Motor neuron (in vitro differentiated cells): ENCODE measurements at places on chromosomes 11 and 22.

GRCh38 chr11:118080296-118080695 lies 3.4 kb downstream of the TMPRSS4 start:
- ATAC-seq, result no peak

DNA sequence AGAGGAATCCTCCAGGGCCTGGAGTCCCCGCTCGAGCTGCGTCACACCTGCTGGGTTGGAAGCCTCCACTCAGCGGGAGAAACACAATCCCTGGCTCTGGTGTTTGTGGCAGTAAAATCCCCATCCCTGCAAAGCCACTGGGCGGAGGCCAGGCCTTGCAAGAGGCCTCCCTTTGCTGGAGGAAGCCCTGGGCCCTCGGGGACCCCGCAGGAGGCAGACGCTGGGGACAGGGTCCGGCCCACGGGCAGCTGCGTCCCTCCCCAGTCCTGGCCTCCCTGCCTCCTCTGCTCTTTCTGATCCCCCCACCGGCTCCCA lies 194.7 kb downstream of the BRD1 start:
- no peak for ATAC-seq

- ATAC-seq, result no peak
These were observed 327.8 kb upstream of the ARHGAP42 start for GRCh38 chr11:100359281-100359680.

DNA sequence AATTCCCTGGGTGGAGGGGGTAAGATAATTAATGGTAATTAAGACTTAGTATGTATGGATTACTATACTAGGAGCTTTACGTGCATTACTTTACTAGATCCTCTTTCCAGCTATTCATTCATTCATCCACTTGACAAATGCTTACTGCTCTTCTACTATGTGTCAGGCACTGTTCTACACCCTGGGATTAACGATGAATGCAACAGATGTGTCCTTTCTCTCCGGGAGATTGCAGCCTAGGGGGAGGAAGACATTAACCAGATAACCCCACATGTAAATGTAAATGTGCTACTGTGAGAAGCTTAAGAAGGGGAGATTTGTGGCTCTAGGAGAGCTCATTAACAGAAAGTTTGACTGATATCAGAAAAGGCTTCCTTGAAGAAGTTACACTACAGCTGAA lies 1.7 kb downstream of the ANKK1 start:
- ATAC-seq, result no peak

- no peak for ATAC-seq
These were observed 103.5 kb downstream of the MICAL2 start for GRCh38 chr11:12213883-12214282.

DNA sequence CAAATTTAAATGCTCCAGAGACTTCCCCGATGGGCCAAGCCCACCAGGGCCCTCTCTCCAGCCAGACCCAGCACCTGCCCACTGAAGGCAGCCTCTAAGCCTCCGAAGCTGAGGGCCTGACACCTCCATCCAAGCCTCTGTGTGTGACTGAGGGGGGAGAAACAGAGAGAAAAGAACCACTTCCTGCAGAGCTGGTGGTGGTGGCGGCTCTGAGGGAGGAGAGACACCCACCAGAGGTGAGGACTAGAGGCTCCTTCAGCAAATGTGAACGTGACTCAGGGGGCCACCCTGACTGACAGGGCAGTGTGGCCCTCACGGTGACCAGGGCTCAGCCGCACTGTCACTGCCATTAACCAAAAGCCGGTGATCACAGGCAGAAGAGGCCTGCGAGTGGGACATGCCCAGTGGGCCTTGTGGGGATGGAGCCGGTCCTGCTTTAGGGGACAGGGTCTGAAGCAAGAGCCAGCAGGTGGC lies 31.0 kb upstream of the CD5 start:
- ATAC-seq, result no peak

- ATAC-seq, result no peak
These were observed 47.4 kb downstream of the ISX start for GRCh38 chr22:35113341-35113740.

- no peak for ATAC-seq
These were observed 3.1 kb upstream of the CLDN5 start for GRCh38 chr22:19527321-19527721.

DNA sequence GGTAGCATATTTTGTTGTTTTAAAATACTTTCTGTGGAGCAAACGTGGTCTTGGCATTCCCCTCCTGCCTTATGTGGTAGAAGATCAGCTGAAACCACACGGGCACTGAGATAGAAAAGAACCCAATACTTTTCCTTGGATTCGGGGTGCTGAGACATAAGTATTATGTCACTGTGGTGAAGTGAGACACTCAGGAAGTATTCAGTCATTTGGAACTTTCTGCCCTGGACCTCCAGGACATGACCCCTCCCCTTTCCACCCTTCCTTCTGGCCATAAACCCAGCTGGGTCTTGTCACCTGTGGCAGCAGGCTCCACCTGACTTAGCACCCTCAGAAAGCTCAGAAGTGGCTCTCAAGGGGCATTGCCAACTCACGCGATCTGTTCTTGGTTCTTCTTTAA lies 123.4 kb downstream of the SWAP70 start:
- ATAC-seq, result no peak

DNA sequence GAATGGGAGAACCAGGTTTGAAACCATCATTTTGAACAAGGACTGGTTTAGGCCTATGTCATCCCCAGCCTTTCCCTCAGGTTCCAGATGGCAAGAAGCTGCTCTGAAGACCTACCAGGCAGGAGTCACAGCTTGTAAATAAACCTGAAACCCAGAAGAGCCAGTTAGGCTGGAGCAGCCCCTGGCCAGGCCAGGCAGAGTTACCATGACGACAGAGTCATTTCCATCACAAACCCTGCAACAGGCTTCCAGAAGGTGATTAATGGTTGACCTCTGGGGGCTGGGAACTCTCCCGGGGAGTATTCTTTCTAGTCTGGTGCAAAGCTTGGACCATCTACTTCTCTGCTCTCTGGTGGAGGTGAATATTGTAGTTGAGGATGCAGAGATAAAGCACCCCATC lies 164.1 kb upstream of the NCAM1 start:
- ATAC-seq, result peak; percentile 46

- no peak for ATAC-seq
These were observed 10.3 kb downstream of the PRDM11 start for GRCh38 chr11:45156741-45157140.

GRCh38 chr22:20857838-20858614 lies 585 bp downstream of the PI4KA start:
- peak; percentile 59 for ATAC-seq

- ATAC-seq, result no peak
These were observed 13.0 kb downstream of the NCF4 start for GRCh38 chr22:36873614-36874308.

- no peak for ATAC-seq
These were observed 22.6 kb downstream of the CABIN1 start for GRCh38 chr22:24033731-24034130.

DNA sequence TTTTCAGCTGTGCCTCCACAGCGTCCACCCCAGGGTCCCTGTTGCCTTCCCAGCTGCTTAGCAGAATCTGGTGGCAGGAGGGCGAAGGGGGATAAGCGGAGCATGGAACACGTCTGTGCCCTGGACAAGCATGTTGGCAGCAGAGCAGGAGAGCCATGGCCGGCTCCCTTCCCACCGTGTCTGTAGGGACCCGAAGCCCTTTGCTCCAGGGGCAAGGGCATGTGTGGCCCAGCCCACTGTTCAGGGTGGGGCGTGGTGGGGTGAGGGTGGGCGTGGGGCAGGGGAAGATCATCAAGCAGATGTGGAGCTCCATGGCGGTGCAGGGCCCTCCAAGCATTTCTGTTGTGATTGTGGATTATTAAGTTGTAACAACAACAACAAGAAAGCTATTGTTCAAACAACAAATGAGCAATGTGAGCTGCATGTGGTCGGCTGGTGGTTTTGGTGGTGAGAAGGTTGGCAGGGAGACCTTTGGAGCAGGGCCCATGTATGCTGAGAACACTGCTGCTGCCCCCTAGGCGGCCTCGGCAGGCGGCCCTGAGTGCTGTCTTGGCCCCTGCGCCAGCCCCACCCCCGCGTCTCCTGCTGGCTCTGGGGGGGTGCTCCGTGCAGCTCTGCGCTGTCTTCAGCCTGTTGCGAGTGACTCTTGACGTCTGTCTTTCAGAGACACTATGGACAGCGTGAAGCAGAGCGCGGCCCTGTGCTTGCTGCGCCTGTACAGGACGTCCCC lies 50.9 kb downstream of the AP2A2 start:
- peak; percentile 35 for ATAC-seq

DNA sequence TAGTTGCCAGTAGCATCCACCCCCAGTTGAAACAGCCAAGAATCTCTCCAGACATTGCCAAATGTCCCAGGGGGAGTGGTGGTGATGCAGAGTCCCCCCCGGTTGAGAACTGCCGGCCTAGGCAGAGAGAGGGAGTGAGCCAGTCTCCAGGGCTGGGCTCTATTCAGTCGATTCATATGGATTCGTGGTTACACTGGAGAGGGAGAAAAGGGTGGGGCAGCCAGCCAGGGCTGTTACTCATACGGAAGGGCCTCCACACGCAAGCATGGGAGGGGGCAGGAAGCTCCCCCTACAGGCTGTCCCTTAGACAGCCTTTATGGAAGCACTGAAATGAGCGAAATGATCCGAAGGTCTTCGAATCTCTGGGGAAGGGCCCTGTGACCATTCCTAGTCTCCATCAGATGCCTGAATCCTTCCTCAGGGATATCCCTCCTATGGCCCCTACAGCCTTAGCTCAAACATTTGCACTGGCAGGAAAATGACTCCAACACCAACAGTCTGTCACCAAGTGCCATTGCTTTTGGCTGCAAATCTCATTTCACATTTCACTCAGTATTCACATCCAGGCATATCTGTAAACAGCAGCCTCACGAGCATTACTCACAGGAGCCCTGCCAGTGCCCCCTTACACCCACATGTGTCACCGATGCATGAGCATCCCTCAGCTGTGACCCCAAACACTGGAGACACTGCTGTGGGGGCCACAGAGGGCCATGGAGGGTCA lies 18.4 kb upstream of the TLCD5 start:
- peak; percentile 95 for ATAC-seq

GRCh38 chr22:34877506-34877905 lies 188.5 kb upstream of the ISX start:
- no peak for ATAC-seq

GRCh38 chr11:74462009-74462408 lies 5.3 kb downstream of the KCNE3 start:
- no peak for ATAC-seq

- no peak for ATAC-seq
These were observed 107.7 kb upstream of the B3GAT1 start for GRCh38 chr11:134519788-134520187.

- no peak for ATAC-seq
These were observed 14.5 kb upstream of the PEX26 start for GRCh38 chr22:18063306-18063705.

DNA sequence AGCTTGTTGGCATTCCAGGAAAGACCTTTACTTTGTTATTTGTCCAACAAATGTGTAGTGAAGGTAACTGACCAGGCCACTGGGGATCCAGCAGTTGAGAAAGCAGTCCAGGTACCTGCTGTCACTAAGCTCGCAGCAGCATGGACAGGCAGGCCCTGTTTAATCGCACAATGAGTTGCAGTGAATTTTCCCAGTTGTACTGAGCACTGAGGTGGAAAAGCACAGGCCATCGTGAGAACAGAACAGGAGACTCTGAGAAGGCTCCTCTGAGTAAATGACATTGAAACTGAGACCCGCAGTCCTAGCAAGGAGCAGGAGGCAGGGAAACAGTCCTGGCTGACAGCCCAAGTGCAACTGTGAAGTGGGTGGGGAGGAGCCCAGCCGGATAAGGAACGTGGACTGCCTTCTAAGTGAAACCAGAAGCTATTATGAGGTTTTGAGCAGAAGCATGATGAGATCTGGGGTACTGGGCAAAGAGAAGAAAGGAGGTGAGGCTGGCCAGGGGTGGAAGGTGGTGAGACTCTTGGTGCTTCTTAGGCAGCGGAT lies 39.8 kb upstream of the CDON start:
- ATAC-seq, result no peak

GRCh38 chr11:125239585-125240560 lies 75.3 kb downstream of the PKNOX2 start:
- peak; percentile 31 for ATAC-seq

DNA sequence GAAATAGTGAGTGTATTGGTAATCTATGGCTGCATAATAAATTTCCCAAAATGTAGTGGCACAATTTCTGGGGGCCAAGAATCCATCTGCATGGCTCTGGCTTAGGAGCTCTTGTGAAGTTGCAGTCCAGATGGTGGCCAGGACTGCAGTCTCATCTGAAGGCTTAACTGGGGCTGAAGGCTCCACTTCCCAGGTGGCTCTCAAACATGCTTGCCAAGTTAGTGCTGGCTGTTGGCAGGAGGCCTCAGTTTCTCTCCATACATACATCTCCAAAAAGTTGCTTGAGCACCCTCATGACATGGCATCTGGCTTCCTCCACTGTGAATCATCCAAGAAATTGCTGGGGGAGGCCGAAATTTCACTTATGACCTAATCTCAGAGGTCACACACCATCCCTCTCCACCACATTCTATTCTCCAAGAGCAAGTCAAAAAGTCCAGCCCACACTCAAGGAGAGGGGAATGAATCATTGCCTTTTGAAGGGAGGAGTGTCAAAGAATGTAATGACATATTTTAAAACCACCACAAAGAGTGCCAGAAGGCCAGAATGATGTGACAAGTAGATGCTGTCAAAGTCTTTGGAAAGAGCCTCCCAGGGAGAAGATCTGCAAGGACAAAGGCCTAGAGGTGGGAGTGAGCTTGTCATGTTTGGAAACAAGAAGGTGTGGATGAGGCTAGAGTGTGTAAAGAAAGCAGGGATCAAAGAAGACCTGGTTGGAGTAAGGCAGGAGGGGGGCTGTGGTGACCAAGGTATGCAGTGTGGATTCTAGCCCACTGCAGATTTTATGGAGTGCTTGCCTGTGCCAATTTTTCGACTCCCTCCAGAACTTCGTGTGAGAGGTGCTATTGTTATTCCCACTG lies 566.2 kb downstream of the MIAT start:
- no peak for ATAC-seq

GRCh38 chr22:44067033-44067432 lies 42.9 kb downstream of the PARVB start:
- no peak for ATAC-seq

DNA sequence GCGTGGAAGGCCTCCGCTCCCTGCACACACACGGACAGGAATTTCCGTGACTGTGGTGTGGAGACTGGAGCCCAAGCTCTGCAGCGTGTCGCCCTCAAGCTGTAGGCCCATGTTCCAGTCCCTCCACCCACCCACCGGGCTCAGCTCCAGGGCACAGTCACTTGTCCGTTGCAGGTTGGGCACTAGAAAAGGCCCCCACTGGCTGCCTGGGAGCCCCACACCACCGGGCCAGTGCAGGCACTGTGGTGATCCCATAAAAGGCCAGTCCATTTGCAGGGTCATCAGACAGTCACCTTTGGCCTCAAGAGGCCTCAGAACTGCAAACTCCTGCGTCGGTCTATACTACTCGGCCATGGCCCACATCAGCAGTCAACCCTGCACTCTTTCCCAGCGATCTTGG lies 16.3 kb downstream of the RAB36 start:
- ATAC-seq, result no peak

- no peak for ATAC-seq
These were observed 9.6 kb upstream of the EIF3D start for GRCh38 chr22:36538529-36538928.

GRCh38 chr22:26162926-26163325 lies 6.3 kb upstream of the SEZ6L start:
- ATAC-seq, result no peak
